Stimulated activated CD8-positive, alpha-beta memory T cell treated with anti-CD3 and anti-CD28 coated beads, Interleukin-12 subunit alpha, Interleukin-12 subunit beta, amount 100 ng/mL, for 4 hours (primary cell): ENCODE measurements at places on chromosomes 1 and 21.

DNA sequence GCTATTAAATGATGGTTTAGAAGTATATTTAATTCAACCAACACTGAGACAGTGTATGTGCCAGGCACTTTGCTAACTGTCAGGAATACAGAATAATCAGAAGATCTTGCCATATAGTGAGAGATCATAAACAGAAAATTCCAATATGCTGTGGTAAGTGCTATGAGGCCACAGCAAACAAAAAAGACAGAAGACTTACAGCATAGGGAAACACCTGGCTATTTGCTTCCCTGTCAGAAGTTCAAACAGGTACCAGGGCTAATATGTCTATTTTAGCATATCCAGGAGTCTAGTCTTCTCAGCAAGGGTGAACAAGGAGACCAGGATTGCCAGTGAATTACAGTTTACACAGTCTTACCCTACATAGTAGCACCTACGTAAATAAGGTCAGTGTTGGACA lies 30.4 kb downstream of the TRIT1 start:
- DNase-seq: no peak

DNA sequence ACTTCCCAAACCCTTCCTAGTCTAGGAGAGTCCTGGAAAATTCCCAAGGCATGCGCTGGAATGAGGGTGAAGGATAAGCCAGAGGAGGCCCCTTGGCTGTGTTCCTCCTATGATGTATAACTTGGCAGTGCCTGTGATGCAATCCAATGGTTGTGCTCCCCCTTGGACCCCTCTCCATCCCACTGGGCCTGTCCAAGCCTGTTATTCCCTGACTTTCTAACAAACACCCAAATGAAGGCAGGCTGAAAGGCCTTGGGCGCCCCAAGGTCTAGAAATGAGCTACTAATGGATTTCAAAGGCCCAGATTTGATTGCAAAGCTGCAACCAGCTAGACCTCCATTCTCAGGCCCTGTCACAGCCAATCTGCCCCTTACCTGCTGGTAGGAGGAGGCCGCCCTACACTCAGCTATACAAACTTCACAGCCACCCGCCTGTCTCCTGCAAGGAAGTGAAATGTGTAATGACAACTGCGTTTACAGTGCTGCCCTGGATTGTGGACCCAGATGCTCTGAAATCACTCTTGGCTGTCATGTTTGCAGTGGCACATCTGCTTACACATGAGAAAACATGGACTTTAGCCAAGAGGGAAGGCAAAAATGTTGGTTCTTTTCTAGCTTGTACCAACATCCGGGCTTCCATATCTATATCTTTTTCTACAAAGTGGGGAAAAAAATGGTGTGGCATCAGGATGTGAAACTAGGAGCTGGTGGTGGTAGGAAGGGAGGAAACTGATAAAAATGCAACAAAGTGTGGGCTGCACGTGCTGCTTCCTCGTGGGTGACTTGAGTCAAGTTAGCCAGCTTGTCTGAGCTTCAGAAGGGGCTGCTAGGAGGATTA lies 130.4 kb downstream of the TRABD2B start:
- DNase-seq: no peak

DNA sequence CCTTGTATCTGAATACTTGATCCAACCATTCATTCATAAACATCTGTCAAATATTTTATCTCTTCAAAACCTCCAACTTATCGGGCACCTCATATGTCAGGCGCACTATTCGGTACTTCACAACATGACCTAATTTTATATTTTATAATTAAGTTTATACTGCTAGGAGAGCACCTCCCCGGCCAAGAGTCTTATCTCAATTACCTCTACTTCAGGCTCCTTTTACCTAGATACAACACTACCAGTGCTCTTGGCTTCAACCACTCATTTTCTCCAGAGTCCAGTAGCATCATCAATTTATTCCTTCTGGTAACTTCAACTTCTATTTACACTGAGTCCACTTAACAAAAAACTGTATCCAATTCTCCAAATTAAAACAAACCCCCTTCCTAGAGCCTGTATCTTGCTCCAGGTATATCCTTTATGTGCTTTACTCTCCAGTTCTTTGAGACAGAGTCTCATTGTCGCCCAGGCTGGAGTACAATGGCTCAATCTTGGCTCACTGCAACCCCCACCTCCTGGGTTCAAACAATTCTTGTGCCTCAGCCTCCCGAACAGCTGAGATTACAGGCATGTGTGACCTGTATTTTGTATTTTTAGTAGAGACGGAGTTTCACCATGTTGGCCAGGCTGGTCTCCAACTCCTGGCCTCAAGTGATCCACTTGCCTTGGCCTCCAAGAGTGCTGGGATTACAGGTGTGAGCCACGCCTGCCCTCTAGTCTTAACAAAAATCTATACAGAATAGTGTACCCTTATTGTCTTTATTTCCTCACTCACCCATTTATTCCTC lies 18.8 kb downstream of the GPBP1L1 start:
- DNase-seq: no peak

GRCh38 chr1:226903819-226904716 lies 33.7 kb downstream of the PSEN2 start:
- DNase-seq: no peak

DNA sequence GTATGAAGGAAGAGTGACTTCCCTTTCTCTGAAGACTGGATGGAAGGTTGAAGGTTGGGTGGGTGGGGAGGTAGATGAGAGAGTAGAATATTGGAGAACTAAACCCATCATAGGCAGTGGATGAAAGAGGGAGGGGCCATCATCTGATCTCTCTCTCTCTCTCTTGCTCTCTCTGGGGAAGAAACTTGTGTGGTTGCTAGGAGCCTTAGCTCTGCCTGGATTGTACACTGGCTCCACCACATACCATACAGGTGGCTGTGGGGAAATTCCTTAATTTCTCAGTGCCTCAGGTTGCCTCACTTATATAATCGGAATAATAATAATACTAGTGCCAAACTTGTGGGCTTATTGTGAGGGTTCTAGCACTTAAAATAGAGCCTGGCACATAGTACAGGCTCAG lies 9.5 kb downstream of the XCL1 start:
- DNase-seq: no peak

DNA sequence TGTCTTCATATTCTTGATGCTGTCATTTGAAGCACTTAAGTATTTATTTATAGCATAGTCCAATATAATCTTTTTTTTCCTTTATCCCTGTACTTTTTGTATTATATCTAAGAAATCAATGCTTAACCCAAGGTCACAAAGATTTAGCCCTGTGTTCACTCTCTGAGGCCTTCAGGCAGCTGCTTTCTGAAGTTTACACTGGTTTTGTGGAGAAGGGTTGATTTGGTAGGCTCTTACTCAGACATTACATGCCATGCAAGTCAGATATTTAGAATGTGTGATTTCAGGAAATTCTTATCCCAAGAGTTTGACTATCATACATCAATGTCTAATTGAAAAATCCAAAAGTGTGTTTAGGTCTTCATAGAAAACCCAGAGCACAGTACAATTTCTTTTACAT lies 56.3 kb downstream of the PALMD start:
- no peak for DNase-seq

DNA sequence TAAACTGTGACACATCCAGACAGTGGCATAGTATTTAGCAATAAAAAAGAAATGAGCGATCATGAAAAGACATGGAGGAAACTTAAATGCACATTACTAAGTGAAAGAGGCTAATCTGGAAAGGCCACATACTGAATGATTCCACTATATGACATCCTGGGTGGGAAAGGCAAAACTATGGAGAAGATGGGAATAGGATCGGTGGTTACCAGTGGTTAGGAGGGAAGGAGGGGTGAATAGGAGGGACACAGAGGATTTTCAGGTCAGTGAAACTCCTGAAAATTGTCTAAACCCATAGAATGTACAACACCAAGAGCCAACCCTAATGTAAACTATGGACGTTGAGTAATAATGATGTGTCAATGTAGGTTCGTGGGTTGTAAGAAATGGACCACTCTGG lies 13.8 kb downstream of the AGT start:
- DNase-seq: no peak

DNA sequence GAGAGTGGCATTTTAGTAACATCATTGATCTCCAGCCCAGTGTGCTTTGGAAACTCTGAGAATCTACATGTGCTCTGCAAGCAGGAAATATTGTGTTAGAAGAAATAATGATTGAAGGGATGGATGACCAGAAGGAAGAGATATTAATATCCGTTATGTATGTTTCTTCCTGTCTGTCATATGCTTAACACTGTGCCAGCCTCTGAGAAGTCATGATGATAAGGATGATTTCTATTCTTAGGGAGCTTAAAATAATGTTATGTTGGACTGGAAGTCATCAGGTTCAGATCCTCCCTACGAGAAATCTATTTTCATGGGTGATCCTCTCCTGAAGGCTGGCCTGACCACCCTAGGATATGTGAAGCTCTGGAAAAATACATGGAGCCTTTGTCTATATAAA lies 192.4 kb upstream of the GORAB start:
- DNase-seq: no peak

GRCh38 chr1:214550857-214551435 lies 456 bp downstream of the PTPN14 start:
- DNase-seq: no peak

DNA sequence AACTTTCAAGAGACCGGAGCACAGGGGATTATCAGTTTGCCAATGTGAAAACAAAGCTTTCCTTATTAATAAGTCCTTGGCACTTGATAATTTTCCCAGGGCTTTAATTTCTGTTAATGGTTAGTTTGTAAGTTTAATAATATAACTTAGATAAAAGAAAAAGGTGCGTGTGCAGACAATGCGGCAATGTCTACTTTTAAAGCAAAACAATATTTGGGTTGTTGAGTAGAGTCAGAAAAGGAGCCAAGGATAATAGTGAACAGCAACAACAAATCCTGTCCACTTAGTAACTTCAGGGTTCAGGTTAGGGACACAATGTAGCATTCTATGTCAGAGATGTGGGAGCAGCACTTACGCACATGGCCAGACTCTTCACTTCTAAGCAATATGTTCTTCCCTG lies 469.6 kb upstream of the NFIA start:
- no peak for DNase-seq

GRCh38 chr21:33561373-33561772 lies 18.5 kb downstream of the SON start:
- no peak for DNase-seq
